SHP77 treated with DMSO at 0.1 percent for 48 hours (cell line): ENCODE measurements at places on chromosomes 5 and 9.

DNA sequence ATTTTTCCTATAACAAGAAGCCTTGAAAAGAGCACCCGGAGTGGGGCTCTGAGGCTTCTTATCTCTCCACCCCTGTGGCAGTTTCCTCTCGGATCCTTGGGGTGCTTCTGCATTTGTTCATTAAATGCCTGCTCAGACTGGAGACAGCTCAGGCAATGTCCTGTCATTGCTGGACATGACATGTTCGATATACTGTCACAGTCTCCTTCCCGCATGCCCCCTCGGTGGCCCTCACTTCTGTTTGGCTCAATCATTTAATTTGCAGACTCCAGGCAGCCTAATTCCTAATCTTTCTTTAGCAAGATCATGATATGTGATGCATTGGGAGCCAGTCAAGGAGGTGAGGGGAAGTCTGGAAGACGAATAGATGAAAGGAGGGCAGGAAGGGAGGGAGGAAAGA, 37.5 kb upstream of the CPEB4 start:
- DNase-seq: no peak

DNA sequence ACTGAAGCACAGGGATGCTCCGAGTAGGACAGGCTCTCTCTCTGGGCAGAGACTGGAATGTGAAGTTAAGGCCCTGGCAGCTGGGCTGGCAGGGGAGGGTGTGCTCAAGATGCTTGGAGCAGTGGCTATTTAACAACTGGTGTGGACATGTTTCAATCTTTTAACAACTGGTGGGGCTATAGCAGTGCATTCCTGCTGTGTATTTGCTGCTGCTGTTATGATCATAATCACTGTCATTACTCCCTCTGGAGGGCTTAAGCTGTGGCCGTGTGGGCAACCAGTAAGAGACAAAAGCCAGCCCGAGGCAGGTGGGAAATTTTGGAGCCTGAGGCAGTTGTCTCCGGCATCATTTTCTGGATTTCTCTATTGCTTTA, 33.3 kb upstream of the PTGS1 start:
- DNase-seq: no peak

DNA sequence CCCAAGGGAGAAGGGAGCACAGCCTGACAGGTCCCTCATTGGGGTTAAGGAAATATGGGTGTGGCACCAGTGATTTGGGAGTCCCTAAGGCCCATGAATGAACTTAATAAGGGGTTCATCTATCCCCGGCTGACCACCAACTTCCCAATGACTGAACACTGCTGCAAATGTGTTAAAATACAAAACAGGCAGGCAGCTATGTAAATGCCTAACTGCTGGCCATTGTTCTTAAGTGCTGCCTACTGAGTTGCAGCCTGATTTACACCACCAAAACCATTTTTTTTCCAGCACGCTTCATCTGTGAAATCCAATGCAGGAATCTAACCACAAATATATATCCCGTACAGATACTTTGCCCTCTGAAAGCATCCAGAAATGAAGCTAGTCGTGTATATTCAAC, 478.5 kb downstream of the PTPRD start:
- DNase-seq: no peak

- no peak for DNase-seq
Measured at GRCh38 chr5:80884929-80885328, 75.2 kb upstream of the RASGRF2 start.

DNA sequence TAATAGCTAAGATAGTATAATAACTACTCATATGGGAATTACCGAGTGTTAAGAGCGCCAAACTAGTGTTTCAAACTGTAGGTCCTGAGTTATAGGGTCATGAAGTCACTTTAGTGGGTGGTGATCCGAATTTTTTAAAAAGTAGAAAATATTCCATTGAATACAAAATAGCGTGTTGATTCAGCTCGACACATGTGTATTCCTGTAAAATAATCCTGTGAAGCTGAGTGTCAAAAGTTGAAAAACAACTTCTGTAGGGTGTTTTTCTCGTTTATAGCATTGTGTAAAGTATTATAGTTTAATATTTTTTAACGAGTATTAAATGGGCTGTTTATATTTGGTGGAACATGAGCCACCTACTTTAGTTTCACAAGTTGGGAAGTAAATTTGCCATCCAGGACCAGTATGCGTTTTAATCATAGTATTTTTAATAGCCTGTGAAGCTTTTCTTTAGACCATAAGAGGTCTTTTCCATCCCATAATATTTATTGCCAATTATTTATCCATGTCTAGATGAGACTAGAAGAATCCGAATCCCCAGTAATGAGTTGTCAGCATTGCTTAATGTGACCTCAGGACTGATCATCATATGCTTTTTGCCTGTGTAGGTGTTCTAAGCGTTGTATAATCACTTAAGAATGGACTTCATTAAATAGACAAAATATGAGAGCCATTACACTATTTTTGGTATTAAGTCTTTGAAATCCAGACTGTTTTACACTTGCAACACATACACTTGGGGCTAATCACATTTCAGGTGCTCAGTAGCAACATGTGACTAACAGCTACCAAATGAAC, 84.1 kb downstream of the PTPDC1 start:
- no peak for DNase-seq

DNA sequence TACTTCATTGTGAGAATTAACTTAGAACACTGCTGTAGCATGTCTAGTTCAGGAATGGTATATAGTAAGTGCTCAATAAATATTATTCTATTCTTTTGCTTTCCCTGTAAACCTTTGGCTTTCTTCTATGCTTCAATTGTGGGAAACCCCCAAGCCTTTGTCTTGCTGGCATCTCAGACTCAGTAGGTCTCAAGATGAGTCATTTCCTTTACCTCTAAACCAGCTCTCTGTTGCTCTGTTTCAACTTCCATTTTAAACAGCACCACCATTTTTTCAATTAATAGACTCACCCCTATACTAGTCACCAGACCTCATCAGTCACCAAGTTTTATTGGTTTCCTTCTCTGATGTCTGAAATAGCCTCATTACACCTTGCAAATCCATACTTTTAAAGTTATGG, 43.5 kb downstream of the DMAC1 start:
- no peak for DNase-seq

DNA sequence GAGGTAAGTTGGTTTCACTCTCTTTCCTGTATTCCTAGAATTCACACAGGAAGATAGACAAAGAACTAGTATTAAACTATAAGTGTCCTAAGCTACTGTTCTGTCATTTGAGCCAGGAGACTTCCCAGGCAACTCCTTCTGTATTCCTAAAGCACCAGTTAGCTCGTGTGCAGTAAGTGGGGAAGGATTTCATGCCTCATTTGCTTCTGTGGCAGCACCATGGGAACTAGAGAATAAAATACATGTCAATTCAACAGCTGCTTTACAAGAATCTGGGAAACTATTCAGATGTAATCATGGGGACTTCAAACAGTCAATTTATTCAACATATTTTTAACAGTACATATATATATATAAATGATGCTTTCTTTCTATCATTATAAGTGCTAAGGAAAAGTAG, 762.3 kb downstream of the PRELID2 start:
- DNase-seq: no peak
